ENCODE measurements at places on chromosomes 2 and 18. TPM values are rescaled to one million over a fixed set of nuclear protein-coding genes. Genes with fewer than 3 reads are reported as not detected.

SLC4A5 gene
- 1.2 TPM for total RNA-seq

CXCR2 gene
- not detected for total RNA-seq

DNA sequence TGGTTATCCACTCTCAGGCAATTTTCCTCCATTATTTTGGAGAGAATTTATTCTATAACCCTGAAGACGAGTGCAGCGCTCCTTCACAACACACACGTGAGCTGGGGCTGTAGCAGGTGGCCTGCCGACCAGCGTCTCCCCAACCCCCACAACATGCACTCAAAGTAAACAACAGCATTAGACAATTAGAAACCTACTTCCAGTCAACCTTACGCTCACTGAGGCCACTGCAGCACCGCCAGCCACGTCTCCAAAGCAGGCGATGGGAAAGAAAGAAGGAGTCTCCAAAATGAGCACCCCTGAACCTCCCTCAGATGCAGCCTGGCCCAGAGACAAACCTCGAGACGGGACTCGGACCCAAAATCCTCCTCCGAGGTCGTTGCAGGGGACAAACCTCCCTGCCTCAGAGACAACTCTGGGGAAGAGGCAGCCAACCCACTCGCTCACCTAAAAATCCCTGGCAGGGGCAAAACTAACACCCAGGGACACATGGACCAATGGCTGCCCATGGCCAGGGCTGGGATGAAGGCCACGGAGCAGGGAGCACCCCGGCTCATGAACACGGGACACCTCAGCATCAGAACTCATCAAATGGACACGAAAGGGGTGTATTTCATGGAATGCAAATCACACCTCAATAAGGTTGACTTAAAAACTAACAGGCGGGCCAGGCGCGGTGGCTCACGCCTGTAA, 2.6 kb downstream of the SLC66A2 start:
- DNase-seq, result no peak

DNA sequence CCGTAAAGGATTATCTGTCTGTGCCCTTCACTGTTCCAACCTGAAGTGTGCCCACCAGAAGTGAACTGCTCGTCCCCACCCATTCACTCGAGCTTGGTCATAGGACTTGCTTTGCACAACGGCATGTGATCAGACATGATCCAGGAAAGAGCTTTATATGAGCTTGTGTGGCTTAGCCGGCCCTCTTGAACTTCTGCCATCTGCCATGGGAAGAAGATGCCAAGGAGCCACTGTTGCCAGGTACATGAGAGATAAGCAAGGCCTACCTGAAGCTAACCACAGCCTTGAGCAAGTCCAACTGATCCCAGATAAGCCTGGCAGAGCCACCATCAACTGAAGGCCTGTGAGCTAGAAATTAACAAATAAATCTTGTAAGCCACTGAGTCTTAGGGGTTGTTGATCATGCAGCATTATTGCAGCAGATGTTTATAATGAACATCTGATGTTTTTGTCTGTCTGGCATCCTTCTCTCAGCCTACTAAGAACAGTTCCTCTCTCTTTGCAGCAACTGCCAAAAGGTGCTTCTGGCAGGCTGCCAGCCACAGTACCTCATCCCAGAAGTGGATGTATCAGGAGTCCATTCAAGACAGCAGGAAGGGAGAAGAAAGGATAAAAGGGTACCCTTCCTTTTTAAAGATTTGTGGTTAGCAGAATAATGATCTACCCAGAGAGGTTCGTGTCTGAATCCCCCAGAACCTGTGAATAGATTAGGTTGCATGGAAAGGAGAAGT, 16.8 kb downstream of the DBI start:
- DNase-seq, result no peak

DNA sequence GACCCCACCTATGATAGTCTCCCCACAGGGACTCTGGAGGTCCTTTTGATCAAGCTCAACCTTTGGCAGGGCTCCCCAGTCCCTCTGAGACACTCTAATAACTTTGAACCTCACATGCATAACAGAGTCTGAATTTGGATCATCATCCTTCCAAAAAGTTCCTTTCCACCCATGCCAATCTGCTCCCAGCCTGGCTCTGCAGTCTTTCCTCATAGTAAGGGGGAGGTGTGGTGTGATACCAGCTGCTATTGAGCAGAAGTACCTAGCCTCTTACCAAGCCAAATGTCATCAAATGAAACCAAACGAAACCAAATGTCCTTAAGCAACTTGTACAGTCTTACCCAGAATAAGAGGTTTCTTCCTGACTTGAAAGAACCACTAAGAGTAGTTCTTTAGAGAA, 36.5 kb downstream of the DTNA start:
- no peak for DNase-seq

DNA sequence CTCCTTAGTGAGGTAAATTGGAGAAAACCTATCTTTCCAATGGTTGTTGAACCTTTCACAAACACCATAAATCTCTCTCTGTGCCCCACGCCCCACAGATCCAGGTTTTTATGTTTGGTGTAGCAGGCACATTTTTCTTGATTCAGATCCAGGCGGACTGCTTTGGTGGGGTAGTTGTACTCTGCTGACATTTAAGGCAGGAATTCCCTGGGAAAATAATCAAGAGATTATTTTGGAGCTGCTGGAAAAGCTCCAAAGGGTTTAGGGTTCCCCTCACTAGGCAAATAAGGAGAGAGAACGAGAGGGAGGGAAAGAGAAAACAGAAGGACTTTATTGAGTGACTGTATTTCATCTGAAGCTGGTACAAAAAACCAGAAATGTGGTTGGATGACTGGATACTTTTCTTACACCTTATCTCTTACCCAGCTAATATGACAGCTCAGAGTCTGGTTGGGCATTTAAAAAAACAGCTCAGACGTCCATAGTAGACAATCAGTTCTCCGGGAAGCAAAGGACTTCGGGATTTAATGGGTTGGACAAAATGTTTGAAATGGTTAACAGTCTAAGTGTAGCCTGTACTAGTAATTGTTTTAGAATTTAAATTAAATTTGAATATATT, 3.6 kb upstream of the AQP4 start:
- DNase-seq, result no peak

DNA sequence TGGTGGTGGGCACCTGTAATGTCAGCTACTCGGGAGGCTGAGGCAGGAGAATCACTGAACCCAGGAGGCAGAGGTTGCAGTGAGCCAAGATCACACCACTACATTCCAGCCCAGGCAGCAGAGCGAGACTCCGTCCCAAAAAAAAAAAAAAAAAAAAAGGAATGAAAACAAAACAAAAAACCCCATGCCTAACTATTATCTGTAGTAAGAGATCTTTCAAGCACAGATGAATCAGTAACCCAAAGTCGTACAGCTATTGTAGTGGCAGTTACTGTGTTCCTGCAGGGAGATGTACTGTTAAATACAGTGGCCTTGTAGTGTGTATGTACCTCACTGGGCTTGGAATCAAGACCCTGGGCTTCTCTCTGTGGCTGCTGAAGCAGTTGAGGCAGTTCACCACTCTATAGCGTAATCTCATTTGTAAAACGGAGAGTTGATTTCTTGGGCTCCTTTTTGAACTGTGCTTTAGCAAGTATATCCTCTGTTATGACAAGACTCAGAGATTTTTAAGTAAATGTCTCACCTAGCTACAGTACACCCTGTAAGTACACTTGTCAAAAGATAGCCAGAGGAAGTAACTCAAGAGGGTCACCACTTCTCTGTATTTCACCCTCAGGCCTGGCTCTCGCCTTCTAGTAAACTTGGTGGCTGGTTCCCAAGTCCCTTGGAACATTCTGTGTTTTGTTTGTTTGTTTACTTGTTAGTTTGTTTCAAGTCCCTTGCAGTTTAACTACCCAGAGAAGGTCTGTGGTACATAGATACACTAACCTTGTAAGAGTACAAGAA, 109.6 kb upstream of the FOSL2 start:
- no peak for DNase-seq

Data from Panc1 (cell line).